ENCODE measurements at places on chromosomes 1 and 21.

- no peak for DNase-seq
These were observed 68.3 kb downstream of the MPZL1 start for GRCh38 chr1:167790117-167790516.

DNA sequence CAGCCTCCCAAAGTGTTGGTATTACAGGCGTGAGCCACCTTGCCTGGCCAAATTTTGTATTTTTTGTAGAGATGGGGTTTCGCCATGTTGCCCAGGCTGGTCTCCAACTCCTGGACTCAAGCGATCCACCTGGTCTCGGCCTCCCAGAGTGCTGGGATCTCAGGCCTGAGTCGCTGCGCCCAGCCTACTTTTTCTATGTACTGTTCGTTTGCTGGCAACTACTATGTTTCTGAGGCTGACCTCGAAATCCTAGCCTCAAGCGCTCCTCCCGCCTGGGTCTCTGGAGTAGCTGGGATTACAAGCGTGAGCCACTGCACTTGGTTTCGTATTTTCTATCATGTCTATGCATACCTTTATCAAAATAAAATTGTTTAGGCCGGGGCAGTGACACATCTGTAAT lies 675 bp upstream of the TEKT2 start:
- no peak for DNase-seq

GRCh38 chr1:67451815-67452214 lies 21.6 kb upstream of the SERBP1 start:
- DNase-seq, result no peak

DNA sequence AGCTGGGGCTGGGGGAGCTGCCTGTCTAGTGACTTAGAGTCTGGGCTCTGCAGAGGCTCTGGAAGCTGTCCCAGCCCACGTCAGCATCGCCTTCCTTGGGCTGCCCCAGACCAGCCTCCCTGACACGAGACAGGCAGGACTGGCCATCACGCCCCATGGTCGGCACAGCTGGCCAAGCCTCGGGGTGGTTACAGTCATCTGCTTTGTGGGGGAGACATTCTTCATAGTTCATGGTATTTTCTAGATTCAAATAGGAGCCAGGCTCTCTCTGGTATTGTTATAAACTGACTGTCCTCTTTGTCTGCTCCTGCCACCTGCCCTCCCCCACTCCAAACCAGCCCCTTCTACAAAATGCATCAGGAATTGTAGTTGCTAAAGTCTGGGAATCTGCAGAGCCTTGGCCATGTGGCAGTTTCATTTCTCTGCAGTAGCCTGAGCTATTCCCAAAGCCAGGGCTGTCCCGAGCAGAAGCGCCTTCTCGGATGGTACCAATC lies 29.4 kb downstream of the OLFML2B start:
- DNase-seq, result no peak

GRCh38 chr1:101996825-101997465 lies at the start of gene OLFM3:
Gene OLFM3 (minus strand): TSS chr1:101996926.
- peak; percentile 1 for DNase-seq

DNA sequence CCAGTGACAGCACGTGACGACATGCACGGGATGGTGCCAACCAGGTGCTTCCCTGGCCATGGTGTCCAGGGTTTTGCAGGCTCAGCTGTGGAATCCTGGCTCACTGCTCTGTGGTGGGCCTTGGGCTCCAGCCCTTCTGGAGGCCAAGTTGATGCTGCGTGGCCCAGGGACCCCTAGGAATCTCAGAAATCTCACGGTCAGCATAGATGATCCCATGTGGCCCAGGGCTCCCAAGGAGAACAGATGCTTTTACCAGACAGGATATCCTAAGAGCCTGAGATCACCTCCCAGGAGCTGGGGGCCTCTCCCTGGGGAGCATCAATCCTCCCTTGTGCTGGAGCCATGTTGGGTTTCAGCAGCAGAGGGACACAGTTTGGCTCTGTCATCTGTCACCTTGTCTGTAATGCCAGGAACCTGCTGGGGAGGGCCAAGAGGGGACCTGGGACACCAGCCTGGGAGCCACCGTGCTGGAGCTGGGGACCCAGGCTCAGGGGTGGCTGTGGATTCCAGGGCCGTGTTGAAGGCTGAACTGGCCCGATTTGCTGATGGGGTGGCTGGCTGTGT lies 63.9 kb downstream of the TRIM11 start:
- no peak for DNase-seq

- no peak for DNase-seq
These were observed 92.3 kb downstream of the DMRTB1 start for GRCh38 chr1:53551428-53551995.

DNA sequence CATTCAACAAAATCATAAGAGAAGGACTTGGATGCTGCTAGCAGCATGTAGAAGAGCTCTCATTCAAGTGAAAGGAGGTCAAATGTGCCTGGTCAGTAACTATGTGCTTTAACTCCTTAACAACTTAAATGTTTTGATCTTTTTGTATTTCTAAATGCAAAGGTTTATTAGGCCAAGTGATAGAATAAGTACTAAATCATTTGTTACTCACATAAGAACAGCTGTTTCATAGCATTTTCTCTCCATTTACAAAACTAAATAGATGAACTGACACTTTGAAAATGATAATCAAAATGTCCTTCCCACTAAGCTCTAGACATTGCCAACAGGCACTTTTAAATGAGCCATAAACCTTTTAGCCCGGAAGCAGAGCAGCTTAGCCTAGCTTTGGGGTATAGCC lies 254.3 kb upstream of the PRMT6 start:
- DNase-seq, result no peak

DNA sequence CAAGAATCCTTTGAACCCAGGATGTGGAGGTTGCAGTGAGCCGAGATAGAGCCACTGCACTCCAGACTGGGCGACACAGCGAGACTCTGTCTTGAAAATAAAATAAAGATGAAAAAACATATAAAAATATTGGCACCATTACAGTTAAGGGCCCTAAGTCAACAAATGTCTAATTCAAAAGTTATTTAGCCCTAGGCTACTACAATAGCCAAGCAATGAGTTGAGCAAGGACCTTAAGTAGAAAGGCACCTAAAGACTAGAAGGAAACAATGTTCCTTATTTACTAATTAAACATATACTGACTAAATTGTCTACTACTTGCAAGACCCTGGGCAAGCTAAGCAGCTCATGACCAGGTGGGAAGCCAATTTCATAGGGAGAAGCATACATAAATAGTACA lies 4.1 kb downstream of the PIK3R3 start:
- DNase-seq, result no peak

DNA sequence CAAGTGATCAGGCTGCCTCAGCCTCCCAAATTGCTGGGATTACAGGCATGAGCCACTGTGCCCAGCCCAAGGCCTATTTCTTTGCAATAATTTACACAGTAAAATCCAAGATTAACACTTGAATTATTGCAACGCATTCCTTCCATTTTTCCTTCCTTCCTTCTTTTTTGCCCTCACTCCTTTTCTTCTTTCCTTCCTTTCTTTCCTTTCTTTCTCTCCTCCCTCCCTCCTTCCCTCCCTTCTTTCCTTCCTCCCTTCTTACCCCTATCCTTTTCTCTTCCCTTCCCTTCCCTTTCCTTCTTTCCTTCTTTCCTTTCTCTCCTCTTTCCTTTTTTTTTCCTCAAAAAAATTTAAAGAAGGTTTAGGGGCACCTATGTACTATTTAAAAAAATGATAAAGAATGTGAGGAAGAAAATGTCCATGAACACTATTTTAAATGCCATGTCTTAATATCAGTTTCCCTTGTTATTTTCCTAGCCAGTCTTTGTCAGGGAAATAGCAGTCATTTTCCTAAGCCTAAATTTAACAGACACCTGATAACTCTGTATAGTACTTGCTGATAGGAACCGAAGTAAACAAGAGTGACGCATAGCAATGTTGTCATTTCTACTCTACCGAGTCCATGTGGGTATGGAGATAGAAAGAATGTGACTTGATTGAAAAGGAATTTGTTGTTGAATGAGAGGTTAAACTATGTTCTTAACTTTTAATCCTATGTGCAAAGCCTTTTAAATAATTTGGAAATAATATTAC lies 79.8 kb upstream of the HMCN1 start:
- DNase-seq, result no peak

DNA sequence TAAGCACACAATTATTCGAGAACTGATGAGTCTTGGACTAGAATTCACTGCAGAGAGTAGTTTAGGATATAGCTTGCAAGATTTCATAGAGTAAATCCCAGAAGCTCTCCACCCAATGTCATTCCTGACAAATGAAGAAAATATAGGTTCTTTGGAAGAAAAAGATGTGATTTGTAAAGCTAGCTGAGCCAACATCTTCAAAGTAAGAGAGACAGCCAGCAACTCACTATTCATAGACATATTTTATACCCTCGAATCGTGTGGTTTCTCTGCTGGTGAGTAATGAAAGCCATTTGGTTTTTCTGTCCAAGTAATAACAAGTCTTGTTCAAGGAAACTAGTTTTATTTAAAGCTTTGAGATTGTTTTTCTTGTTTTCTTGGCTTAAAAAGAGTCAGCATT lies 165.7 kb upstream of the SYT6 start:
- no peak for DNase-seq

DNA sequence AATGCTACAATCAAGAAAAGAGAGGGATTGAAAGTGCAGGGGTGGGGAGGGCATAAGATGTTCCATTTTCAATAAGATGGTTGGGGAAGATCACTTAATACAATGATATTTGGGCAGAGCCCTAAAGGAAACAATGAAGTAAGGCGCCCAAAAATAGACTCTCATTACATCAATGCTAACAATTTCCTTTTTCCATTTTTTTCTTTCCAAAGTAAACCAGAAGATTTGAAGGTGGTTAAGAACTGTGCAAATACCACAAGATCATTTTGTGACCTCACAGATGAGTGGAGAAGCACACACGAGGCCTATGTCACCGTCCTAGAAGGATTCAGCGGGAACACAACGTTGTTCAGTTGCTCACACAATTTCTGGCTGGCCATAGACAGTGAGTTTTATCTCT lies 16.8 kb downstream of the IFNAR2 start:
- DNase-seq, result no peak

DNA sequence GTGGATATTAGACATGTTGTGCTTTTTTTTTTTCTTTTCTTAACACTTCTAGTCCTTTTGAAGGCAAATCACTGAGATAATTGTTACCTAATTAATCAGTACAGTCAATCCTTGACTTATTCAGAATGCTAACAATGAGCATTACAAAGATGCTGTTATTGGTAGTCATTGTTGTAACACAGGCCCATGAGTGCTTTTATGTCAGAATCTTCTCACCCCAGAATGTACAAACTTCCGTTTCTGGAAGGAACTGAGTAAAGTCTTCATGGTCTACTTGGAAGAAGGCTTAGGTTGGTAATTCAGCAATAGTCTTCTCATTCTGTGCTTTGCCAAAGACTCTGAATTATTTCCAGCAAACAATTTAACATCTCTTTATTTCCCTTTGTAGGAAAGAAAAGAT lies 3.1 kb downstream of the KCNK1 start:
- DNase-seq, result no peak

- DNase-seq, result no peak
These were observed 23.6 kb upstream of the DUSP10 start for GRCh38 chr1:221765527-221765926.

GRCh38 chr1:159775716-159776115 lies 5.0 kb upstream of the DUSP23 start:
- no peak for DNase-seq

DNA sequence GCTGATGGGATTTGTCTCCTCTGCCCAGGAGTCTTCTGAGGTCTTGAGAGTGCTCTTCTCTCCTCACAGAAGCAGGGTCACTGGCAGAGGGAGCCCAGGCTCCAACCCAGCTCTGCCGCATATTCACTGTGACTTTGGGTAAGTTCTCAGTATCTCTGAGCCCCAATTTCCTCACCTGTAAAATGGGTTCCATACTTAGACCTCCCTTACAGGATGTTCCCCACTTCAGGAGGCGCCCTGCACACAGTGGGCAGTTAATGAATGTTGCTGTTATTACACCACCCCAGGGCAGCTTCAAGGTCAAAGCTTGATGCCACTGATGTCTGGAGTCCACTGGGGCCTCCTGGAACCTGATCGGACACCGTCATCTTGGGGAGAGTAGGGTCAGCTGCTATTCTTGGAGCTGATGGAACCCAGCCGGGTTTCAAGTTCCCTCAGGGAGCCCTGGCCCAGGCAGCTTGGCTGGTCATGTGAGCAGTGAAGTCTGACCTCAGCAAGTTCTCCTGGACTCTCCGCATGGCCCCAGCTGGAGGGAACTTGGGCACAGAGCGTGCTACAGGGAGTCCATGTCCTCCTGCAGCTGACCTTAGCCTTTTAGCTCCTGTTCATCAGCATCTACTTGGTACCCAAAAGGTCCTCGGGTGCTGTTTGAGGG lies 21.8 kb downstream of the COA7 start:
- no peak for DNase-seq

DNA sequence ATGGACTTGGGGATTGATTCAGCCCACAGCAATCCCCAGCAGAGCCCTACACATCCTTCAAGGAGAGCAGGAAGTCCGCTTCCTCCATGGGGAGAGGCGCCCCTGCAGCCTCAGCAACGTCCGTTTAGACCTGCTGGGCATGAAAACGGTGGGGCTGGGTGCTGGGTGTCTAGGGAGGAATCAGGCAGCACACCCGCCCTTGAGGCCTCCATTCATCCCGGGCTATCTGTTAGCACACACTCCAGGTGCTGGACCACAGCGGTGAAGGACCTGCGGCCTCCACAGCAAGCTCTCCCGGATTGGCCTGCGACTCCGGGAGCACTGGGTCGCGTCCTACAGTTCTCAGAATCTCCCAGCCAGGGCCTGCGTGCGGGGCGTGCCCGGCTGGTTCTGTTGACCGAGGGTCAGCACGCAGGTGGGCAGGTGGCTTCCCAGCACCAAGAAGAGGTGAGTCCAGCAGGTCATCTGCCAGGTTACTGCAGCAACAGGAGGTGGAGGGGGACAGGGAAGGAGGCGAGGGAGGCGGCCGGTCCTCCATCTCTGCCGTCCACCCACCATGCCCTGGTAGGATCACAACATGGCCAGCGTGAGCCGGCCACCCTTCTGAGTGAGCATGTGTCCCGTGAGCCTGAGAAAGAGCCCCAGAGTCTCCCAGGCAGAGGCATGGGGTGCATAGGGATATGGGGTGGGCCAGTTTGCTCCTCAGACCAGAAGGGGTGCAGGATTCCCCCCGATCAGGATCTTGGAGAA lies 96.6 kb downstream of the RIPK4 start:
- no peak for DNase-seq

DNA sequence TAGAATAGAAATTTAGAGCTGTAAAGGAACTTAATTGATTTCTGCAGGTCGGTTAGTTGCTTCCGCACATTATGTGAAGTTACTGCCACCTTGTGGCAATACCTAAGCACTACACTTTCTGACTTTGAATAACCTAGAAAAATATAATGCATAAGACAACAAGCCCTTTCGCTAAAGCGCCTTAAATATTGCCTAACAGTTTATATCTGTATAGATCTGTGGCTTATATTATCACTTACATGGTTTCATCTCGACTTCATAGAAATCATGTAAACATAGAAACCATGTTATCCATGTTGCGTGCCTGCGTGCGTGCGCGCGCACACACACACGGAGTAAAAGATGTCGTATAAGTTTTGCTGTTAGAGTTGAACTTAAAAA lies 10.9 kb upstream of the IFI16 start:
- peak; percentile 19 for DNase-seq

DNA sequence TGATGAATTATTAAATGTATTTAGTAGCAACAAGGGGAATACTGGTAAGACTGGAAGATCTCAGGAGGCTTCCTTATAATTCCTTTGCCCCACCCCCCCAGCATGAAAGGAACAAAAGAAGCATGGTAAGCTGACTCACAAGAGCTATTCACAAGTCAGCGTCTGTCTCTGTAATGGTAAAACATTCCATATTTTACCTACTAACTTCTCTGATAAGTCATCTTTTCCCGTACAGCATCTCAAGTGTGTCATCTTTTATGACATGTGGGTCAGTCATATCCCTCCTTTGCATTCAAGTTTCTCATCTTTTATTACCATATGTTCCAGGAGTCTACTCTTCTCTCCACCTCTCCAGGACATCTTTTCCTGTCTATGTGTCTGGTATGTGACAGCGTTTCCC lies 241.3 kb downstream of the PLA2G4A start:
- no peak for DNase-seq
